ENCODE measurements at places on chromosomes 1 and 21.

DNA sequence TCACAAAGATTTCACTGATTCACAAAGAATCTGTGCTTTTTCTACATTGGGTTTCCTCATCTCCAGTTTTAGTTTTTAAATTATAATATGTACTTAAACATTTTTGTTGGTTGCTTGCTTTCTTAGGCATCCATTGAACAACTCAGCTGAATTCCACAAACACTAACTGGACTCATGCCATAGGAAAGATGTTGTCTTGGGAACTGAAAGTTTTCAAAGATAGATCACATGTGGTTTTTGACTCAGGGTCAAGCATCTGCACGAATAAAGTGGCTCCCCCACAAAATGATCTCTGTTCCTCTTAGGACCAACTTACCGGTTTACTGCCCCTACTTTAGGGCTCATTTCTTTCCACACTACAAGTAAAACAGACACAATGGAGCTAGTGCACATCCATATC, 3.1 kb upstream of the KRTAP21-1 start:
- no peak for DNase-seq

- DNase-seq: no peak
These were observed 155.0 kb downstream of the TNFSF18 start for GRCh38 chr1:172895761-172896160.

DNA sequence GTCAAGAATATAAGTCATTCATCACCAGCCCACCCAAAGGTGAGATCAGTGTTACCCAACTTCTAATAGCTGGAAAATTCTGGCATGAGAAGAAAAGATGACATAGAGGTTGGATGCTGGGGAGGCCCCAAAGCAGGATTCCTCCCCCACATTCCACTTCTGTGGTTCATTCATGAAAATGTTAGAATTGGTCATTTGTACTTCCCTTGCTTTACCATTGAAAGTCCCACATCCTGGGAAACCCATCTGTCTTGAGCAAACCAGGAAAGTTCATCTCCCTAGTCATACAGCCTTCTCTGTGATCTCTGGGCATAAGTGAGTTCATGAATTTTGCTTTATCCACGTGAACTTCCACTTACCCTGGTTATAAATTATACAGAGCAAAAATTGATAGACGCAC, 66.8 kb downstream of the SERINC2 start:
- DNase-seq: no peak

DNA sequence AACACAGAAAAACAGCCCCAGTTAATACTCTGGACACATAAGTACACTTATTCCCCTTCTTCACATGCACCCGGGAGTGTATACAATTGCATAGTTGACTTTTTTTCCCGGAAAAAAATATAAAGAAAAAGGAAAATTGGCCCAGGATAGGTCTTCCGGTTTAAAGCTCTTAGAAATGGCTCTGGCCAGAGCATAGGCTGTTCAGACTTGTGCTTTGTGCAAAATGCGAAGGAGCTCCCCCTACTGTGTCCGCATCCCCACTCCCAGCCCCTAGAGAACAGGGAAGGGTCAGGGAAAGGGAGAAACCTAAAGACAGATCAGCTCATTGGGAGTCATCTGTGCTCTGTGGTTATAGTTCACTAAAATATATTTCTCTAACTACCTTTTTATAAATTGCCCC, 5.5 kb upstream of the MTMR11 start:
- peak; percentile 49 for DNase-seq

GRCh38 chr21:42019101-42019605, 9.0 kb upstream of the ZBTB21 start:
- no peak for DNase-seq

DNA sequence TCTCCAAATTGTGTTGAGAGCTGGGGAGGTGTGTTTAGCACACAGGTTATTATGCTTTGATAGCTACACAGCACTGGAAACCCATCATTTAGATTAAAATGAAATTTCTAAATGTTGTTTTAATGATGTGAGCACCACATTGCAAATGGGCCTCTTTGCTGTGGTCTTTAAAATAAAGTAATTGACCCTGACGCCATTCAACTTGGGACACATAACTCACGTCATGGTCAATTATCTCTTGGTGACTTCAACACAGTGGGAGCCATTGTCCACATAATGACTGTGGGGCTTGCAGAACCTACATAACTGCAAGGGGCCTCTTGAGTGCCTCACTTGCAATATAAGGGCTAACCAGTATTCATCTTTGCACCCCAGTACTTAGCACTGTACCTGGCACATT, 280.4 kb downstream of the HLX start:
- DNase-seq: no peak

DNA sequence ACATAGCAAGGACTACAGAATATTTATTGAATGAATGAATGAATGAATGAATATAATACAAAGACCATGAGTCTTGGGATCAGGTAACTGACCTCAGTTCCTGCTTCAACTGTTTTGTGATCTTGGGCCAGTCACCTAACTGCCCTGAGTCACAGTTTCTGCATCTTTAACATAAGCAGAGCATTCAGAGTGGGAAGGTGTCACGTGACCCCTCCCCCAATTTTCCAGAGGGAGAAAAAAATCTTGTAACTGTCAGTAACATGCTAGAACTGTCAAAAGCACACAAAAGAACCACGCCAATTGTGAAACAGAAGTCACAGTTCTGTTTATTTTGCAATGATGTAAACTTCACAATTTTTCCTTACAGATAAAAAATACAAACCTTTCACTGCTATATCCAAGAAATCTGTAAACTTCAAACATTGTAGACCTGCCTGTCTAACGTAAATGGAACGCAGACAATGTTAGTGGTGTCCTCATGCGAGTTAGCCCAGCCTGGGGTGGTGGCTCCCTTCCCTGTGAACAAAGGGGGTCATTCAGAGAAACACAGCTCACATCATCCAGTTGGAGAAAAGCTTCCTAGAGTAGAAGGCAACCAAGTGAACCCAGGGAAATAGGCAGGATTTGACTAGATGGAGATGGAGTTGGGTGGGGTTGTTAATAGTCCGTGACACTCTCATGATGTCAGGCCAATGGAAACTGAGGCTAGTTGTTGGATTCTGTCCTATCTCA, 211.8 kb upstream of the ZC3H12A start:
- DNase-seq: no peak

- peak; percentile 19 for DNase-seq
These were observed 779 bp downstream of the LRRC40 start for GRCh38 chr1:70204600-70204999.

GRCh38 chr1:235327559-235328270, at the start of gene ARID4B:
Gene ARID4B, minus strand, starts transcription at chr1:235328179. Its CDS starts 1,260 bp downstream, at chr1:235326919.
- no peak for DNase-seq
